ENCODE measurements at places on chromosomes 11 and 22.

DNA sequence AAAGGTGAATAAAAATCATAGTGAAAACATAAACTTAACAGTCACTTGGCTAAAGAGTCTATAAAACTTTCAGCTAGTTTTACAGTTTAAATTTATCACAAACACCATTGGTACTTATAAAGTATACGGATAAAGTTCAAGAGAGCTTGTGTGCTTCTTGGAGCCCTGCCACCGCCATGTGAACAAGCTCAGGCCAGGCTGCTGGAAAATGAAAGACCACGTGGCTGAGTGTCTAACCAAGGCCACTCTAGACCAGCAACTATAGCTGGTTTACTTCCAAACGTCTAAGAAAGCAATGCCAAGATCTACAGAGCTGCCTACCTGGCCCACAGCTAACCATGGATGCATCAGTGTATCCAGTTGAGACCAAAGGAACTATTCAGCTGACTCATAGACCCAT, 66.3 kb upstream of the API5 start:
- no peak for DNase-seq

DNA sequence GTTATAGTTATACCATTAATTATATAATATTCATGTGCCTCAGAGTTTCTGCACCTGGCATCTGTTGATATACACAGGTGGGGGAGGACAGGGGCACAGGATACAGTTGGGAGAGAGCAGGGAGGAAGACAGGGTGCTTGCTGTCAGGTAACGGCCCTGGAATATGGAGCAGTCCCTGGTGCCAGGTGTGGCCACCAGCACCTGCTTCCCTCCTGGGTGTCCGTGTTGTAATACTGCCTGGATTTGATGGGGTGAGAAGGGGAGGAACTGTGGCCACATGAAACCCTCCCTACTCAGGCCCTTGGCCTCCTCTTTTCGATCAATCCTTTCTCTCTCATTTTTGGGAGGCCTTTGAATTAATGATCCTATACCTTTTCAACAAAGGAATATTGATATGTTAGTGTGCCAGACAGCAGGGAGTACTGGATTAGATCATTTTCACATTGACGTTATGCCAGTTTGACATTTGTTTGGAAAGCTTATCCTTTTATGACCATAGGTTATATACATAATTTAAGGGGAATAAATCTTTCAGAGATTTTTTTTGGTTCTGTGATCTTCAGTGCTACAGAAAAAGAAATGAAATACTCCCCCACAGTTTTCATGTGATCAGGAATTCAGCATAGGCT, 88.6 kb downstream of the TEAD1 start:
- DNase-seq = no peak

GRCh38 chr11:63767565-63768236, 874 bp downstream of the ZFTA start:
- DNase-seq = peak; percentile 40

DNA sequence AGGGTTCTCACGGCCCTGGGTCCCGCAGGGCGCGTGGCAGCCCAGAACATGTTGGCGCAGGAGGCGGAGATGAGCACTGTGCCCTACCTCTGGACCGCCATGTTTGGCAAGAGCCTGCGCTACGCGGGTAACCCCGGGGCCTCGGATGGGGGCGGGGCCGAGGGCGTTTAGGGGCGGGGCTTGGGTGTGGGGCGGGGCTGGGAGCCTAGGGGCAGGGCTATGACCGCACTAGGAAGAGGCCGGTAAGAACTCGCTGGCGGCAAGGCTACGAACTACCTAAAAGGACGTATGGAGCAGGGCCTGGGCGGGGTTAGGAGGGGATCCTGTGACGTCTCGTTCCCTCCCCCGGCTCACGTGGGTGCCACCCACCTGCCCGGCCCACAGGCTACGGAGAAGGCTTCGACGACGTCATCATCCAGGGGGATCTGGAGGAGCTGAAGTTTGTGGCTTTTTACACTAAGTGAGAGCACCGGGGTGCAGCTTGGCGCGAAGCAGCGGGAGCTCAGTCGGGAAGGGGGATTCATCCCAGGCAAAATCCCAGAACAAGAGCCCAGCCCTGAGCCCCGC, 2.8 kb upstream of the LZTR1 start:
- DNase-seq = peak; percentile 70

DNA sequence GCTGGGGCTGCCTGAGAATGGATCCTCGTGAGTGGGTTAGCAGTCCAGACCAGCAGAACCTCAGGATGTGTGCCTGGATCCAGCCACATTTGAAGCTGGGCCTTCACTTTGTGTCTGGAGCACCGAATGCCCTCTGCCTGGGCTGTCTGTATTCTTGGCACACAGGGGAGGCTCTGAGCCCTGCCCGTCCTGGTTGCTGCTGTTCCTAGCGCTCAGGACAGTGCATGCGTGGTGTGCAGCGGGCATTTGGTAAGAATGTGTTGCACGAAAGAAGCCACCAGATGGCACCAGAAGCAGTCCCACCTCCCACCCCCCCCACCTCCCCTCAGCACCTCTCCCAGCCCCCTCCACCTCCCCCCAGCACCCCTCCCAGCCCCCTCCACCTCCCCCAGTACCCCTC, 4.1 kb upstream of the MAPK11 start:
- DNase-seq = peak; percentile 41

- DNase-seq = no peak
Observed at GRCh38 chr11:33618351-33618710, 82.3 kb downstream of the C11orf91 start.
